ENCODE measurements at places on chromosomes 2 and 18. TPM values are rescaled to one million over a fixed set of nuclear protein-coding genes. Genes with fewer than 3 reads are reported as not detected.

DNA sequence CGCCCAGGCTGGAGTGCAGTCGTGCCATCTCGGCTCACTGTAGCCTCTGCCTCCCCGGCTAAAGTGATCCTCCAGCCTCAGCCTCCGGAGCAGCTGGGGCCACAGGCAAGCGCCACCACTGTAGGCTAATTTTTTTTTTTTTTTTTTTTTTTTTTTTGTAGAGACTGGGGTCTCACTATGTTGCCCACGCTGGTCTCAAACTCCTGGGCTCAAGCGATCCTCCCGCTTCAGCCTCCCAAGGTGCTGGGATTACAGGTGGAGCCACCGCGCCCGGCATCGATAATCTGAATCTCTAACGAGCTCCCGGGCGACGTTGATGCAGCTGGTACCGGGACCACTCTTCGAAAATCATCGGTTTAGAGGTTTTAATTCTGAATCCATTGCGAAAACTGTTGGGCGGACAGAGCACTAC, 520 bp upstream of the CYP20A1 start:
- peaks cover 19% of the 10 kb centered on the region for H3K4me1 ChIP-seq
- no peak for DNase-seq
- H3K36me3 ChIP-seq: peaks cover 14% of the 10 kb centered on the region
- H3K27ac ChIP-seq: peak overlapping the region; percentile 96
- peak overlapping the region; percentile 66 for H3K4me3 ChIP-seq

GRCh38 chr2:102186791-102187495, at the start of gene IL1RL2:
TSS of gene IL1RL2 (plus strand) at chr2:102187023. CDS start at chr2:102187868, 845 bp downstream.
- H3K4me1 ChIP-seq: peaks cover 26% of the 10 kb centered on the region
- peak within 1 kb of the TSS; percentile 53 for H3K4me3 ChIP-seq
- H3K36me3 ChIP-seq: no peaks in the 10 kb centered on the region
- DNase-seq: peak; percentile 57

DNA sequence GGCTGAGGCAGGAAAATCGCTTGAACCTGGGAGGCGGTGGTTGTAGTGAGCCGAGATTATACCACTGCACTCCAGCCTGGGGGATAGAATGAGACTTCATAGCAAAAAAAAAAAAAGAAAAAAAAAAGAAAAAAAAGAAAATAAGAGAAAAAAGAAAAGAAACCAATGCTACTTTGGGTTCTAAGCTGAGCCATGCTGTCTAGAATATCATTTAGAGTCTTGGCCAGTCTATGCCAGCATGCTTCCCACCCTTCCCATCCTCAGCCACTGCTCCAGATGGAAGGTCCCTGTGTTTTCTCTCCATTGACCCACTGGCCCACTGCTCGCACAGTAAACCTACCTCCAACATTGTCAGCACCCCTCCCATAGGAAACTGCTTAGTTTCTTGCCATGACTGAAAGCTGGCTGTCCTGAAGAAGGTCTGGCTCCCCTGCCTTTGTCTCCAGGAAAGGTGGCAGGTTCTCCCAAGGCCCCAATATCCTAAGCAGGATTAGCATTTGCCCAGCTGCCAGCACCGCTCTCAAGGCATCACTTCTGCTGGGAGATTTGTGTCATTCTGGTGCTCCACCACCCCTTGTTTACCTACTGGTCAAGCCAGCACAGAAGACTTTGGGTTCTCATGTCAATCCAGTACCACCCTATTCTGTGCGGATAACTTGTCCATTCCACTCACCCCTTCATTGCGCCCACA, 47.3 kb upstream of the PAPOLG start:
- no peak overlapping the region for H3K27ac ChIP-seq
- no peak overlapping the region for H3K4me3 ChIP-seq
- H3K4me1 ChIP-seq: peaks cover 4% of the 10 kb centered on the region
- H3K27me3 ChIP-seq: no peaks in the 10 kb centered on the region

GRCh38 chr2:86366651-86367498, 29.4 kb upstream of the REEP1 start:
- no peaks in the 10 kb centered on the region for H3K36me3 ChIP-seq
- H3K4me1 ChIP-seq: peaks cover 10% of the 10 kb centered on the region
- DNase-seq: no peak

GRCh38 chr18:29651122-29651680, 1391.3 kb downstream of the DSC3 start:
- DNase-seq: no peak
- H3K4me3 ChIP-seq: no peak overlapping the region
- no peaks in the 10 kb centered on the region for H3K36me3 ChIP-seq

GRCh38 chr2:151097895-151098294, 163.8 kb downstream of the RBM43 start:
- no peaks in the 10 kb centered on the region for H3K27me3 ChIP-seq
- no peaks in the 10 kb centered on the region for H3K36me3 ChIP-seq
- DNase-seq: peak; percentile 39
- H3K27ac ChIP-seq: no peak overlapping the region

DNA sequence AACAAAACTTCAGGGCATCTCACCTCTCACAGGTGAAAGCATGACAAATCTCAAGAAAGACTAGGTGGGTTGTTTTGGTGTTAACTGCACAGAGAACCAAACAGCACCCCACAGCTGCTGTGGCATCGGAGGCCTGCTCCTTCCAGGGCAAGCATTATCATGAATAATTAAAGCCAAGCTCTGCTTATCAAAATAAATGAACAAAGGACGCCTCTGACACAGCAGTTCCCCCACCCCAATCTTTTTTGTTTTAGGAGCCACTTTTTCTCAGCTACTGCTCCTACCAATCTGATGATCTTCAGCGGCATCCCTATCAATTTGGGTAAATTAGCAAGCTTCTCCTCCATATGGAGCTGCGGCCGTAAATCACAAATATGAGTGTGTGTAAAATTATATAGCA, 58.6 kb downstream of the KLF7 start:
- no peak overlapping the region for H3K27ac ChIP-seq
- peaks cover 28% of the 10 kb centered on the region for H3K36me3 ChIP-seq
- DNase-seq: no peak
- H3K4me1 ChIP-seq: no peaks in the 10 kb centered on the region
- H3K27me3 ChIP-seq: no peaks in the 10 kb centered on the region

PSMA8 gene
- total RNA-seq: not detected

FLACC1 gene
- total RNA-seq: not detected

CYP27C1 gene
- not detected for total RNA-seq

CXCR1 gene
- 0.45 TPM for total RNA-seq

GCG gene
- total RNA-seq: not detected

All from stomach (tissue), 19 donors.